Muscle of back (tissue), 13 donors: ENCODE measurements at places on chromosomes 12 and 14.

DNA sequence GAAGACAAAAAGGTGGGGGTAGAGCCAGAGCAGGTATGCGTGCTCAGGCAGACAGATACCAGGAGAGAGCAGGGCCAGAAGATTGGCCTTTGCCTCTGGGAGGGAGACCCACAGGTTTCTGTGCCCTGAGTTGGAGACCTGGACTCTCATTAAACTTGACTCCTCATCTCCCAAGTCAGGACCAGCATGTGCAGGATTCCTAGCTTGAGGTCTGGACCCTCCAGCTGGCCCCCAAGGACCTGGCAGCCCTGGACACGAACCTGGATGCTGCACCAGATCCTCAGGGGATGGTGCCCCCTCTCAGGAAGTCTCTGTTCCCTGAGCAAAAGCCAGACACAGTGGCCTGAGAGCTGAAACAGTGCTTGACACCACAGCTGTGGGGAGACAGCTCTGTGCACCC, 10.5 kb upstream of the KRT73 start:
- DNase-seq, result no peak

DNA sequence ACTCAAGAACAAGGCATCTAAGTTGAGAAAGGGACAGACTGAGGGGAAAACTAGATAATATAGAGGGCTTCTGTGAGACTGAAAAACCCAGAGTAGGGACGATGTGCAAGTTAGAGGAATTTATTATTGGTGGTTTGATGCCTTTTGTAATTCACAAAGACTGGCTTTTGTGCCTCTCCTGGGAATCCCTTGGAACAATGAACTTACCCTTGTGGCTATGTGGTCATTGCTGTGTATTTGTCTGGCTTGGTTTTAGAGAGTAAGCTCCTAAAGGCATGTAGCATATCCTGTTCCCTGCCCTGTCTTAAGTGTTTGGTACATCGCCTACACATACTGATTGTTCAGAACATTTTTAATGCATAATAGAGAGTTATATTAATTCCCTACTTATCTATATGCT, 26.6 kb downstream of the DCN start:
- no peak for DNase-seq

GRCh38 chr14:70585231-70585630, 15.2 kb downstream of the MED6 start:
- DNase-seq, result no peak

DNA sequence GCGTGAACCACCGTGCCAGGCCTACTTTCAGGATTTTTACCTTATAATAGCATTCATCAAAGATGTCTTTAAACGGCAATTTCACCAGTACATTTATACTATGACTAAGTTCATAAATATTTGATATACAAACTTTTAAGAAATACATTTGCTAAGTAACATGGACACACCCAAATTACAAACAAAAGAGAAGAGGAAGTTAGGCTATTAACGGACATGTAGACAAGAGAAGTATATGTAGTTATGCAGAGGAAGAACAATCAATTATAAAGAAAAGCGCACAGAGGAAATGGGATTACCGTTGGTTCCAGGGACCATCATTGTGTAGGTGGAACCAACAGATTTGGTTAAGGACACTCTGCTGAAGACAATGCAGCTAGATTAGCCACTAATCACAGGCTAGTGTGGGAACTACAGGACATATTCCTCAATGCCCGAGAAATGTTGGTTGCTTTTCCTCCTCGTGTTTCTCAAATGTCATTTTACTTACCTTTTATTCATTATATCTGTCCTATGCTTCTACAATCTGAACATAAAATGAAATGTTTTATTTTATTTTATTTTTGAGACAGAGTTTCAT, 24.0 kb upstream of the PKP2 start:
- no peak for DNase-seq

GRCh38 chr12:586318-587071, 76.8 kb downstream of the NINJ2 start:
- DNase-seq, result no peak

- no peak for DNase-seq
Measured at GRCh38 chr12:104299842-104300481, 3.6 kb upstream of the EID3 start.

- peak; percentile 47 for DNase-seq
Measured at GRCh38 chr14:38342803-38343202, 86.9 kb upstream of the CLEC14A start.

DNA sequence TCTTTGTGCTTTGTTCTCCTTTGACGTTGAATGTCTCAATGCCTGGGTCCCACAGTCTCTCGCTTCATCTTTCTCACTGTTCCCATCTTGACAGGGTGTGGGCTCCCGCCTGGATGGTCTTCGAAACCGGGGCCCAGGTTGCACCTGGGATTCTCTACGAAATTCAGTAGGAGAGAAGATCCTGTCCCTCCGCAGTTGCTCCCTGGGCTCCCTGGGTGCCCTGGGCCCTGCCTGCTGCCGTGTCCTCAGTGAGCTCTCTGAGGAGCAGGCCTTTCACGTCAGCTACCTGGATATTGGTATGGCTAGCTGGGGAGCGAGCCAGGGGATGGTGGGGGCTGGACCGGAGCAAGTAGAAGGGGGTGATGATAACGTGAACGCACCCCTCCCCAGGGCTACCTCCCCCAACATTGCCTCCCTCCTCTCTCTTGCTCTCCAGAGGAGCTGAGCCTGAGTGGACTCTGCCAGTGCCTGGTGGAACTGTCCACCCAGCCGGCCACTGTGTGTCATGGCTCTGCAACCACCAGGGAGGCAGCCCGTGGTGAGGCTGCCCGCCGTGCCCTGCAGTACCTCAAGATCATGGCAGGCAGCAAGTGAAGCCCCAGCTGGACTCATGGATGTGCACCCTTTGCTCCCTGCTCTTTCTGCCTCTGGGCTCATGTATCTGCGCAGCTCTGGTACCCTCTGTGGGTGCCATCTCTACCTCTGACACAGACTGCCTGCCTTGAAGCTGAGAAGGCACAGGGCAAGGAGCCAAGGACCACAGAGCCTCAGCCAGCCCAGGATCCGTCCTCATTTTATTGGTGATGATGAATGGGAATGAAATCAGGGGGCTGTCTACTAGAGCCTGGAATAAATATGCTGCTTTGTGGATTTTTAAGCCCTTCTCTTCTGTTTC, 1.5 kb downstream of the NPFF start:
- DNase-seq, result no peak

GRCh38 chr12:106049105-106049504, 89.6 kb downstream of the NUAK1 start:
- no peak for DNase-seq

GRCh38 chr12:57548488-57548887, 1.4 kb upstream of the KIF5A start:
- no peak for DNase-seq

DNA sequence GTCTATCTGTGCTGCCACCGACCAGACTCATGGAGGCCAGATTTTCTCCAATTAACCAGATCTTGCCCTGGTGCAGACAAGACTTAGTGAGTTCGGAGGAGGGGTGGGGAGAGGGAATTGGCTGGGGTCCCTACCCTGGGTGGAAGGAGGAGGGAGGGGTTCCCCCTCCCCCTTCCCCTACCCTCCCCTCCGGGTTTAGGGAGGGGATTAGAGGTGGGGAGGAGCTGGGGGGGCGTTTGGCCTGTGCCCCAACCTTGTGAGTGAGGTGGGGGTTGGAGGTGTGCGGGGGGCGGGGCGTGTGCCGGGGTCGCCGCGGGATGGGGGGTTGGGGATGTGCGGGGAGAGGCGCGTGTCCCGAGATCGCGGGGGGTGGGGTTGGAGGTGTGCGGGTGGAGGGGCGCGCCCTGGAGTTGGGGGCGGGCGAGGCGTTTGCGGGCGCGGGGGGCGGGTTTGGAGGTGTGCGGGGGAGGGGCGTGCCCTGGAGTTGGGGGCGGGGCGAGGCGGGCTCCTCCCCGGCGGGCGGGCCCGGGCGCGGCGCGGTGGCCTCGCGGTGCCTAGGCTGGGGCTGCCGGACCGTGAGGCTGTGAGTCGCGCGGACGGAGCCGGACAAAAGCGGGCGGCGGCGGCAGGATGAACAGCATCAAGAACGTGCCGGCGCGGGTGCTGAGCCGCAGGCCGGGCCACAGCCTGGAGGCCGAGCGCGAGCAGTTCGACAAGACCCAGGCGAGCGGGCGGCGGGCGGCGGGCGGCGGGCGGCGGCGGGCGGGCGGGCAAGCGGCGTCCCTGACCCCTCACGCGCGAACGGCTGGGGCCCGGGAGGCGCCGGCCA, at the start of gene HIP1R:
Gene HIP1R (plus strand): TSS at position 537 of the 829 bp plus-strand sequence. CDS start 94 bp downstream, at position 631.
- no peak for DNase-seq

DNA sequence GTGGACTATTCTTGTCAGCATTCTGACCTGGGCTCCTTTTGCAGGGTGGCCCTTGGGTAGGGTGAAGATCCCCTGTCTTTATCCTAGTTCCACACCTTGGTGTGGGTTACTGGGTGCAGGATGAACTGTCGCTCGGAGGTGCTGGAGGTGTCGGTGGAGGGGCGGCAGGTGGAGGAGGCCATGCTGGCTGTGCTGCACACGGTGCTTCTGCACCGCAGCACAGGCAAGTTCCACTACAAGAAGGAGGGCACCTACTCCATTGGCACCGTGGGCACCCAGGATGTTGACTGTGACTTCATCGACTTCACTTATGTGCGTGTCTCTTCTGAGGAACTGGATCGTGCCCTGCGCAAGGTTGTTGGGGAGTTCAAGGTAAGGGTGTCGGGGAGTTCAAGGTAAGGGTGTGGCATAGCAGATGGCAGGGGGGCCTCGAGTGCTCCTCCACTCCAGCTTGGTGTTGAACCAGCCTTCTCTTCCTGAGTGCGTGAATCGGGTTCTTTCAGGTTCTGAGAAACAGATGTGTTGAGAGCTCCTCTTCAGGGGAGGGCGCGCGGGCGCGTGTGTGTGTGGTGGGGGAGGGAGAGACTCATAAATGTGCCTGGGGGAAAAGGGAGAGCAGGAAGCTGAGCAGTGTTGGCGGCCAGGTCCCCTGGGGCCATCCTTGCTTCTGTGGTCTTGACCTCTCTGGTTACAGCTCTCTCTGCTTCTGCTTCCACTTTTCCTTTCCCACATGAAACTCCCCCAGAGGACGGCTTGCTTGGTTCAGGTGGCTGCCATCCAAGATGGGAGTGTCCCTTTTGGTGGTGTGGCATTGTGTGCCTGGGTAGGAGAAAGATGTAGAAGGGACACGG, 4.0 kb downstream of the ATG101 start:
- DNase-seq, result peak; percentile 35

- no peak for DNase-seq
Measured at GRCh38 chr12:49190974-49191373, 2.1 kb upstream of the TUBA1A start.

- DNase-seq, result no peak
Measured at GRCh38 chr14:76613616-76614015, 147.7 kb upstream of the VASH1 start.

DNA sequence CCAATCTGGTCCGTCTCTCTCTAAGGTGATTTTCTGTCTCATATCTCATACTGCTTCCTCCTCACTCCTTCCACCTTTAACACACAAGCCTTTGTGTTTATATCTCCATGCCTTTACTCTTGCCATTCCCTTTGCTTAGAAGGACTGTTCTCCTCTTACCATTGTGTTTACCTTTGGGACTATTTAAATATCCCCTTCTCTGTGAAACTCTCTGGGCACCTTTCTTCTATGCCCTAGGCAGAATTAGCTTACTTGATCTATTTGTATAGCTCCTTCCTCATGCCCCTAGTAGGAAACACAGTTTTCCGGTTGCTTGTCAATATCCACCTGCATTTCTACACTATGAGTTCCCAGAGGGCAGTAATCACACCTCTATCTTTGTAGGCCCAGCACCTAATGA, 3.9 kb upstream of the AMHR2 start:
- DNase-seq, result no peak

GRCh38 chr12:57965766-57966165, 24.4 kb downstream of the ATP23 start:
- no peak for DNase-seq

- no peak for DNase-seq
Measured at GRCh38 chr12:48442179-48442847, 30.0 kb upstream of the ANP32D start.

GRCh38 chr14:97395068-97395467, 597.9 kb downstream of the VRK1 start:
- no peak for DNase-seq

DNA sequence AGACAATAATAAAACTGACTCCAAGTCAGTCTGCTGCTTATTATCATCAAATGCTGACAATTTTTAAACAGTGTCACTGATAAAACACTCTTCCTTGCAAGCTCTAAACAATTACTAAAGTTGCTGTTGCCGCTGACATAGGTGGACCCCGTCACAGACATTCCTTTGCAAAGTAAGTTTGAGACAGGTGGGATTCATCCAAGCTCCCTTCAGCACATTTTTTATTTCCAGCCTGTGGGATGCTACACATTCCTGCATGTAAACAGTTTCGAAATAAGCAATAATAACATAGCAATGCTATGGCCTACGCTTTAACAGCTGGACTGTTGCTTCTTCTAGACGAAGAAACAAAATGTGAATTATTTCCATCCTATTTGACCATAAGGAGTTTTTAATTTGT, 85.4 kb upstream of the HIF1A start:
- DNase-seq, result peak; percentile 50

GRCh38 chr14:40987481-40987880, 619.2 kb upstream of the LRFN5 start:
- DNase-seq, result no peak

- DNase-seq, result no peak
Measured at GRCh38 chr14:98379830-98380229, 892.2 kb downstream of the BCL11B start.

DNA sequence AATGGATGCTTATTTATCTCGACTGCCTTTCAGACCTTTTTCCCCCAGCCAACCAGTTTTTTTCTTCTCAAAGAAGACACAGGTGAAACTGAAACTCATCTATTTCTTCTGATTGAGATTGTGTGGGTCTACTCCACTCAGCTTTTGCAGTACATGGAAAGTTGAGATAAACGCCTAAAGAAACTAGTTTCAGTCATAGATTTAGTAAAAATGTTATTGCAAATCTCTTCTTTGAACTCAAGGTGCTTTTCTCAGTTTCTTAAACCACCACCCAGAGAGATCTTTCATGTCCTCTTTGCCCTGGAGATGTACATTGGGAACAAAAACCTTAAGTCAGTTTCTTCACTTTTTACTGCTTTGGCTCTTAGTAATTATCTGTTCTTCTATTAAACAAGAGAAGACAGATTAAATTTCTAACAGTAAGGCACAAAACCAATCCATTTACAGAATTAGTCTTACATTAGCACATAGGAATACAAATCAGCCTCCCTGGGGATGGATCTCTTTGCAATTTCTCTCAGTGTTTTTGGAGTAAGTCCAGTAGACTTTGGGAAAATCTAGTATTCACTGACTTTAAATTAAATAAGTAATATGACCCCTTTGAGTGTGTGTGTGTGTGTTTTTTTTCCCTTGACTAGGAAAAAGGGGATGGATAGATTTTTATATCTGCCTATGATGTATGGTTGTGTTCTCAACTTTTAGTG, 11.6 kb downstream of the FBXW8 start:
- peak; percentile 58 for DNase-seq
